ENCODE measurements at places on chromosomes 13 and 19. TPM values are rescaled to one million over a fixed set of nuclear protein-coding genes. Genes with fewer than 3 reads are reported as not detected.

- no peak for DNase-seq
Observed at GRCh38 chr19:47608969-47609905, at the start of gene BICRA. BICRA (plus strand) TSS chr19:47609134; CDS start chr19:47673575, 64,441 bp downstream.

The NLRP5 gene
- total RNA-seq, result not detected

The TTC9B gene
- total RNA-seq, result not detected

DNA sequence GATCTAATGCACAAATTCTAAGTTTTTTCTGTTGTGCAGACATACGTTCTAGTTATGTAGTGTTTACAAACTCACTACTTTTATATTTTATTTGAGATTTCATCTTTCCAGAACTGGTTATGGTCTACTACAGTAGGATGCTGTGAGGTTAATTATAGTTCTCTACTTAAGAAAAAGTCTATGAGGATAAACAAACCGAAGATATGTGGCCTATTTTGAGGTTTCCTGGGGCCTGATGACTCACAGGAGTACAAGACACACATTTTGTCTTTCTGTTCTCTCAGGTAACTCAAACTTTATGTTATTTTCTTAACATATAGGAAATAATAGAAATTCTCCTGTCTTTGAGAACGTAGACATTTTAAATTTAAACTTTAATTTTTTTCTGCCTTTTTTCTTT lies 45.1 kb downstream of the PCDH20 start:
- DNase-seq, result no peak

The ZNF470 gene
- 3.3 TPM for total RNA-seq
